ENCODE measurements at places on chromosomes 4 and X.

DNA sequence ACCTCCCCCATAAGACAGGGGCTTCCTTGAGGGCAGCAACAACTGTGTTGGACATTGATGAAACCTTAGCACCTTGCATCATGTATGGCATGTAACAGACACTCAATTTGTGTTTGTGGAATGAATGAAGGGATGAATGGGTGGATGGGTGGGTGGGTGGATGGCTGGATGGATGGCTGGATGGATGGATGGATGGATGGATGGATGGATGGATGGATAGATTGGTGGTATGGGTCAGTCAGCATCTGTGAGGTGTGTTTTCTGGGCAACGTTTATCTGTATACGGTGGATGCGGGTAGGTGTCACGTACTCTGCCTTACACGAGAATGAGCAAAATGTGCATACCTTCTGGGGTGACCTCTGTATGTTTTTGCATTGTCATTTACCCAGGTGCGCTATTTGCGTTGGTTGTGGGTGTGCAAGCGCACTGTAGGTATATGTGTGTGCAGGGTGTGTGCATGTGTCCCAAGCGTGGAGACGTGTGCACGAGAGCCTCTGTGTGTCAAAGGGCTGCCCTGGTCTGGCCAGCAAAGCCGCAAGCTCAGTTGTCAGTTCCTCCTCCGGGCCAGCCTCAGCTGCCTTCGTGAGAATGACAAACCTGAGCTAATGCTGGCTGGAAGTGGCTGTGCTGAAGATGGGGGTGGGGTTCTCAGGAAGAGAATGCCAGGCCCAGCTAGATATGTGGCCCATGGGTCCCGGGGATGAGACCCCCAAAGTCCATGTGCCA, 26.5 kb downstream of the ELF4 start:
- no peak for DNase-seq

DNA sequence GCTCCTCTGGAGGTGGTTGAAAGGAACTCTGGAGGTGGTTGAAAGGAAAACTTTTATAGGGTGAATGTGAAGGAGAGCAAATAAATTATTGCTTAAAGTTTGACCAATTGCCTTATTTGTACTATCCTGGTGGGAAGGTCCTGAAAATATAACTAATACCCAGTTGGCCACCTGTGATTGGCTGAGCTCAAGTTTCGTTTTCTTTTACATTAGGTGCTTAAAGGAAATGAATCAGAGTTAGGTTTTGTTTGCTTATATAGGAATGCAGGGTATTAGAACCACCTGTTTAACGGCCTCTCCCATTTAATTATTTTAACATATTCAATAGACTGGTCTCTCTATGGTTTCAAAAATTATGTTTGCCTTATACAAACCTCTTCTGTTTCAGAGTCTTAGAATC, 497.6 kb downstream of the PRR32 start:
- no peak for DNase-seq

DNA sequence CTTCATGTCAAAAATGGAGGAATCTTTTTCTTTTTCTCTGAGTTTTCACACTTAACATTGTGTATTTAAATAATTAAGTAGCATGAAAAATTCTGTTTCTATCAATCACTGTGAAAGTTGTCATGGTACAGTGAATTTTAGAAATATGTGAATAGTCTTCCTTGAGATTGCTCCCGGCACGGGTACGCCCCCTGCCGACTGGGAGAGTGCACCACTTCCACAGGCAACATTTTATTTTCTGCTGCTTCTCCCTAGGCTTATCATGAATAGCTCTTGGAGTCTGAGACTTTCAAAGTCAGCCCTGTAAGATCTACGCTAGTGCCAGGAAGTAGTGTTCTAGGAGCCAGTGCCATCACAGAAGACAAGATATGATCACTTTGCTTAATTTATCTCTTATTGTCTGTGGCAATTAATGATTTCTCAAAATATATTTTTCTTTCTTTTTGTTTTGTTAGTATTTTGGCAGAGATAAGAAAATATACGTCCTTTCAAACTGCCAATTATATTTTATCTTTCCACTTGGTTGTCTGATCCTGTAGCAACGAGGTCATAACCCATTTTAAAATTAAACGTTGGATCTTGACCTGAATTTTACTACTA, 763.8 kb upstream of the AADAT start:
- peak; percentile 2 for DNase-seq

GRCh38 chrX:29466456-29466855, 748.9 kb upstream of the MAGEB2 start:
- no peak for DNase-seq

DNA sequence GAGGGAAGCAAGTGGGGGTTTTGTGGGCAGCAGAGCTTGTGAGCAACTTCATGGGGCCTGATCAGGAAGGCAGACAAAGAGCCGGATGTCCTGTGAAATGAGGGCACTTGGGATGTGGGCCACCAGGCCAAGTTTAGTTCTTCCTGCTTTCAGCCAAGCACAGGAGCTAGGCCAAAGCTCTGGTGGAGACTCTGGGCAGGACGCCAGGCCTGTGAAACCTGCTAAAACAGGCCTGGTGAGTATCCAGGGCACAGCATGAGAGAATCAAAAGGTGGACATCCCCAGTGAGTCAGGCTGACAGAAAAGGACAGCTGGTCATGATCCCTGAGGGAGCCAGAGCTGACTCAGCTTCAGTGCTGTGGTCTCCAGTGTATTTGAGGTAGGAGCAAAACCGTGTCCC, 95.7 kb downstream of the NPNT start:
- DNase-seq = no peak

DNA sequence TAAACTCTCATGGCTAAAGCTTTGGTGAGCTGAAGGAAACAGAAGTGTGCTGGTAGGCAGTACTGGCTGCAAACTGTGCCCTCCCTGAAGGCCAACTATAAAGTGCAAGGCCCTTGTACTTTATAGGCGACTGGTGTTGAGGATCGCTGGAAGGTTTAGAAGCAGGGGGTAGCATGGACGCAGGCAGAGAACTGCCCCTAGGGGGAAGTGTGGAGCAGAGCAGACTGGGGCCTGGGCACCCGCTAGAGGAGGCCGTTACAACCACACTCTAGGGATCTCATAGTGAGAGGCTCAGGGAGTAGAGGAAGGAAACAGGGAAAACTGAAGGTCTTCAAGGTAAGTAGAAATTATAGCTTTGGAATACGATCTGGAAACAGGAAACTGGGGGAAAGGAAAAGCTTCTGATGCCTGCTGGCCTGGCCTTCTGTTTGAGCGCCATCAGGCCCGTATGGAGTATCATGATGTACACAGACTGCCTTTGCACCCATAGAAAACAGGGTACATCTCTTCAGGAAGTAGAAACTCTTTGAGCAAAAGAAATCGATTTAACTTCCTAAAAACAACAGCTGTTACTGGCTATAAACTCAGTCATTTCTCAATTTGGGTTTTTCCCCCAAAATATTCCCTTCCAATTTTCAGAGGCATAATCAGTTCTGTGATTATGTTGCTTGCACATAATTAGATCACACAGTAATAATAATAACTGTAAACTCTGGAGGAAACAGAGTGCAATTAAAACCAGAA, 23.9 kb upstream of the TMSB4X start:
- no peak for DNase-seq

Data from GM12891 (cell line).